Activated CD4-positive, alpha-beta T cell treated with anti-CD3 and anti-CD28 coated beads, Interleukin-2, amount 10 ng/mL, durations not matched to agents 7 days and 5 days (primary cell): ENCODE measurements at places on chromosomes 2 and 18. TPM values are rescaled to one million over a fixed set of nuclear protein-coding genes. Genes with fewer than 3 reads are reported as not detected.

Gene PRKCE
- 15.4 TPM for total RNA-seq

Gene EFEMP1
- total RNA-seq: not detected

Gene KCNK3
- total RNA-seq: not detected

Gene DYSF
- total RNA-seq: 0.12 TPM

Gene ANKRD30BL
- total RNA-seq: not detected

Gene CAB39
- total RNA-seq: 154 TPM

DNA sequence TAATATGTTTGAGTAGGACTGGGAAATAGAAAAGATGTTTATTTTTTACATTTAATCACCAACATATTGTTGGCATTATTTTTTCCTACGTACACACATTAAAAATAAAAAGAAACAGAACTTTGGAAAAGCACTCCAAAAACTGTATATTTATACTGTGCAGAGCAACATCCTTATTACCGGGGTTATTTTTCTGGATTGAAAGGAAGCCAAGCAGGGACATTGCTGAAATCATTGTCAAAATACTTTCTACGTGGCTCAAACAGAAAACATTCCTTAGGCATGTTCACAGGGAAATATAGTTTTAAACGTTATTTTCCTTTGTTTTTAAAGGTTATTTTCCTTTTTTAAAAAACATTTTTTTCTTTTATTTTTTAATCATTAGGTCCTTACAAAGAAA is 315.0 kb upstream of the SMIM21 start:
- H3K36me3 ChIP-seq: no peaks in the 10 kb centered on the region
- H3K27me3 ChIP-seq: peaks cover 2% of the 10 kb centered on the region
- H3K27ac ChIP-seq: no peak overlapping the region
- H3K4me1 ChIP-seq: no peaks in the 10 kb centered on the region

DNA sequence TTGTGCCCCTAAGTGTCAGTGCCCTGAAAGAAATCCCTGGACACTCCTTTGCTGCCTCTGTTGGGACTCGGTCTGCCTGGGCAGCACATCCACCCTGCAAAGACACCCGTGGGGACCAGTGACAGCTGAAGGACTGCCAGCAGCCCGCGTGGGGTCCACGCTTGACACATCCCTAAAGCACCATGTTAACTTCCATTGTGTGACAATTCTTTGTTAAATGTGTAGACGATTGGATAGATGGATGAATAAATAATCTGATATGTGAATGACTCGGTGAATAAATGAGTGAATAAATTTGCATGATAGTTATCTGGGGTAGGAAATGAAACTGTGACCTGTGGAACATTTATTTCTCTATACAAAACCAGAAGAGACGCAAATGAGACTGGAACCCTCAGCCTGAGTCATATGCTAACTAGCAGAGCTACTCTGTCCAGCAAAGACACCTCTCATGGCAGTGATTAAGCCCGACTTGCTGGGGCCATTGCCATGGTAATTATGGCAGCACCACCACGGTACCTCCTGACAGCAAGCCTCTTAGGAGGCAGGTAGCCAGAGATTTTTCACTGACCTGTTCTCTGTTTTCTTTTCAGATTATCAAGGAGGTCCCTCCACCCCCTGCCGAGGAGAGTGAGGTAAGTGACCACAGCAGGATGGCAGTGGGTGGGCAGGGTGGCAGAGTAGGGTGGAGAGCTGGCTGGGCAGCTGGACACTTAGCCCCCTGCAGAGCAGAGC is 156.8 kb downstream of the ANTXR1 start:
- H3K27ac ChIP-seq: no peak overlapping the region
- H3K4me3 ChIP-seq: no peak overlapping the region
- no peak for DNase-seq
- no peaks in the 10 kb centered on the region for H3K36me3 ChIP-seq
- no peaks in the 10 kb centered on the region for H3K4me1 ChIP-seq

GRCh38 chr2:166539340-166540162 is 45.5 kb upstream of the SCN7A start:
- no peaks in the 10 kb centered on the region for H3K27me3 ChIP-seq
- no peak overlapping the region for H3K27ac ChIP-seq
- no peaks in the 10 kb centered on the region for H3K4me1 ChIP-seq
- DNase-seq: peak; percentile 46

GRCh38 chr2:68330691-68331090 is 10.9 kb upstream of the CNRIP1 start:
- no peak overlapping the region for H3K4me3 ChIP-seq
- H3K4me1 ChIP-seq: no peaks in the 10 kb centered on the region
- peaks cover 14% of the 10 kb centered on the region for H3K27me3 ChIP-seq
- H3K36me3 ChIP-seq: no peaks in the 10 kb centered on the region

Gene RIT2
- not detected for total RNA-seq

DNA sequence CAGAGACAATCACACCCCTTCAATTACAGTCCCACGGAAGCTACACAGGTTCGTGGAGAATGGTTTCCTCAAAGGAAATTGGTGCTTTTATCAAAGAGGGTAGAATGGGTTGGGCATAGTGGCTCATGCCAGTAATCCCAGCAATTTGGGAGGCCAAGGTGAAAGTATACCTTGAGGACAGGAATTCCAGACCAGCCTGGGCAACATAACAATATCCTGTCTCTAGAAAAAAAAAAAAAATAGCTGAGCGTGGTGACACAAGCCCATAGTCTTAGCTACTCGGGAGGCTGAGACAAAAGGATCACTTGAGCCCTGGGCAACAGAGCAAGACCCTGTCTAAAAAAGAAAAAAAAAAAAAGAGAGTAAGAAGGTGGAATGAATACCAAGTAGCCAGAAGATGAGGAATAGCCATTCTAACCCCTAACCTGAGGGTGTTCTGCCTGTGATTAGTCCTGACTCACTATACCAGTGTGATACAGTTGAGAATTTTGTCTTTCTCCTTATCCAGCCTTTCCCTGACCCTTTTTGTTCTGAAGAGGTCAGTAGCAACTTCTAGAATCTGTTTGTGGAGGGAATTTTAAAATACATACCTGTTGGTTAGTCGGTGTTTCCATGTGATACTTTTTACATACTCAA is 283.2 kb downstream of the MREG start:
- no peaks in the 10 kb centered on the region for H3K36me3 ChIP-seq
- H3K4me1 ChIP-seq: no peaks in the 10 kb centered on the region
- peaks cover 2% of the 10 kb centered on the region for H3K27me3 ChIP-seq
- no peak overlapping the region for H3K4me3 ChIP-seq
- no peak overlapping the region for H3K27ac ChIP-seq
- DNase-seq: no peak

GRCh38 chr18:3722649-3723433 is 272.9 kb downstream of the TGIF1 start:
- no peaks in the 10 kb centered on the region for H3K36me3 ChIP-seq
- H3K27me3 ChIP-seq: peaks cover 26% of the 10 kb centered on the region
- no peak overlapping the region for H3K27ac ChIP-seq
- no peak for DNase-seq

Gene CCDC74A
- 3.0 TPM for total RNA-seq
